ENCODE measurements at places on chromosomes 2 and 18. TPM values are rescaled to one million over a fixed set of nuclear protein-coding genes. Genes with fewer than 3 reads are reported as not detected.

GRCh38 chr18:49742316-49743116 is 70.8 kb downstream of the ACAA2 start:
- no peak for DNase-seq

Gene MC5R
- total RNA-seq = not detected

Gene SIX2
- total RNA-seq = not detected

DNA sequence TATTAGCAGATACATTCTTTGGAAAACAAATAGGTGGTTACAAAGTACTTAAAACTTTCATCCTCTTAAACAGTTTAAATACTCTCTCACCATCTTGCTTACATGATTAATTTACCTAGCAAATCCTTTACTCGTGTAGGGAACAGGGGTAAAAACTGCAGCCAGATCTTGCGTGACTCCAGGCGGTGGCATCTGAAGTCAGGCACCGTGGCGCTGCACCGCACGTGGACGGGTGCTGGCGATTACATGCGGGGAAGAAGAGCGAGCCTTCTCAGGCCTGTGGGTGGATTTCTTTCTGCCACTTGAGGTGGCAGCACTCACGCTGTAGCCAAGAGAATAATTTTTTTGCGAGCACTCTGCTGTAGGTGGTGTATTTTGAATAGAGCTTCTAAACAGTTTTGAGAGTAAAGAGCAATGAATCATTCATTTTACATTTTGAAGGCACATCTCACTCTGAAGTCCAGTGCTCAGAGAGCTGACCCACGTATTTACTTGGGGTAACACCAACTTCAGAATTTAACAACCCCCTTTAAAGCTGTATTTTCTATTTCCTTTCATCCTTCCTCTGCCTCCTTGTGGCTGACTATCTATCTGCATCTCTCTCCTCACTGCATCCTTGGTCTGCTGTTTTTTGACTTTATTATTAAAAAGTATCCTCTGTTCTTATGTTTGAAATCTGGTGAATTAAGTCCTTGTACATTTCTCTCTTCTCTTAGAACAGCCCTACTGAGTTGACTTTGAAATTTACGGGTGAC is 68.9 kb downstream of the EPAS1 start:
- no peak for DNase-seq

DNA sequence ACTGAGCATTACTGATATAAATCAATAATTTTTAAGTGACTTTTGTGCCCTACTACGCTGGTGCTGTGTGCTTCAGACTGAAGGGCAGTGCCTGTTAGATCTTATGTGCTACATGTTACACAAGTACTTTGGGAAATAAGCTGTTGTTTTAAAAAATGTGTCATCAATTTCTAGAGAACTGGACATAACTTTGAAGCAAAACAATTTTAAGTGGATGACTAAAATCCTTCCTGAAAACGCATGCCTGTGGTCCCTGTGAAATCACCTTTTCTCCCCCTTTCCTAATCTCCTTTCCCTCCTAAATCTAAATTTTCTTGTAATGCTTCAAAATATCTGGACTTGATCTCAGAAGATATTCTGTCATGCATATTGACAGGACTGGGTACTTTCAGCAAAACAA is 7.1 kb upstream of the IL1RL1 start:
- DNase-seq = no peak

DNA sequence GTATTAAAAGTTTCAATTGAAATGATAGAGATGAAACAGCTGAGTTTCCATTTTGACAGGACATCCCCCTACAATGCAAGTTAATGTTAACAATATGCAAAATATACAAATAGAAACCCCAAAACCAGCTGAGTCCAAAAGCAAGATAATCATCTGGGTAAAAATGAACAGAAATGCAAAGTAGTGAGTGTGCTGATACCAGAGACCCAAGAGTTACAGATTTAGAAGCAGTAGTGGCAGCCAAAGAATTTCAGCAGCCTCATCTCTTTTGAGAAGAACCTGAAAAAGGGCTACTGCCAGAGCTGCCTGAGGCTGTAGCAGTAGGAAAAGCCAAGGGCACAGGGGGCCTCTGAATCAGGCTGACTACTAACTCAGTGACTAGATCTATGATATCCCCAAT is 82.6 kb downstream of the THADA start:
- DNase-seq = no peak

- DNase-seq = no peak
Measured at GRCh38 chr2:158094487-158095092, 7.1 kb upstream of the UPP2 start.

Gene PSMD1
- 105 TPM for total RNA-seq

DNA sequence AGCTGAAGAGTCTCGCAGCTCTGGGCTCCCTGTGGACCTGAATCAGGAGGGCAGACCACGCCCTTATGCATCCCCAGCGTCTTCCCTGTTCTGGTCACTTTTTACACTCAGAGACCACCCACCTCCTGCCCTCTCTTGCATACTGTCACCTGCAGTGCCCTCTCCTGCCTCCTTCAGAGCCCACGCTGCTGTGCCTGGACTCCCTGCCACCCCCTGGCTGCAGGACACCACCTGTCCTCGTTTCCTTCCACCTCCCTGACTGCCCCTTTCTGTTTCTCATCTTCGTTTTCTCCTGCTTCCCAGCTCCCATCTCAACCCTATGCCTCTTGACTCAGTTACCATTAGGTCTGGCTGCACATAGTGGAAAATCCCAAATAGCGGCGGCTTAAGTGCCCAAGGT is 9.2 kb upstream of the INHBB start:
- DNase-seq = no peak

GRCh38 chr18:32081881-32082280 is 9.8 kb upstream of the RNF138 start:
- no peak for DNase-seq

Gene NLRC4
- total RNA-seq = not detected

Gene MSTN
- total RNA-seq = not detected

GRCh38 chr18:2222270-2223185 is 348.8 kb downstream of the METTL4 start:
- no peak for DNase-seq

GRCh38 chr2:128498589-128498988 is 179.9 kb upstream of the HS6ST1 start:
- no peak for DNase-seq

- no peak for DNase-seq
Measured at GRCh38 chr2:106208399-106208798, 14.3 kb upstream of the UXS1 start.

GRCh38 chr2:149561309-149561926 is 26.2 kb downstream of the MMADHC start:
- DNase-seq = peak; percentile 49

DNA sequence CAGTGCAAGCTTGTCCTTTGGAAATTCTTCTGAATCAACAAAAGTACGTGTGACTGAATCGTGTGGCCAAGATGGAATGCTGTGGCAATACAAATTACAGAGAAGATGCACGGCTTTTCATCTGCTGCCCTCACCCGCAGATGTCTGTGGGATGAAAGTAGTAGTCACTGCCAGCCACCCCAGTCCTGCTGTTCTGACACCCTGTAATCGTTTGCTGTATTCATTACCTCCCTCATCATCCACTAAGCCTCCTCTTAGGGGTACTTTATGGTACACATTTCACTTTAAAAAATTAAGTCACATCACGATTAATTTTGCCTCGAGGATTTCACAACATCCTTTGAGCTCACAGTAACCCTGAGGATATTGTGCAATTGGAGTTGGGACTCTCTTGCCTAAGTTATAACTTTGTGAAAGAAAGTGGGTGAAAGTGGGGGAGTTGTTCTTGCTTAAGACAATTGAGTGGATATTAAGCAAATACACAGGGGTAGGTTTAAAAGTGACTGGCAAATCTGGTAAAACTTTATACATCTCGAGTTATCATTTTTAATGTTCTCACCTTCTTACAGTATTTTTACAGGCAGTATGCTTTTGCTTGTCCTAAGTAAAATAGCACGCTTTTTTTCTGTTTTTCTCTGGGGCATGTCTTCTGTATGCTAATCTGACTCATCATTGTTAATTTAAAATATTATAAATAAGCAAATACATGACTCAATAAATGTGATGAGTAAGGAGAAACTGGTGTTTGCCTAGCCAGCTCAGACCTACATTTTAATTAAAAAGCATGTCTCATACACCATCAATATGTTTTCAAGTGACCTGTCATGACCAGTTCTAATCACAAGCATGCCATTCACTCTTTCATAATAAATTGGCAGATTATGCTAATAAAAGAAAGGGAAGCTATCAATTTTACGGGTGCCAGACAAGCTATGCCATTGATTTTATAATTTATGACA is 680.9 kb downstream of the IRS1 start:
- DNase-seq = no peak

GRCh38 chr18:3472681-3473544 is 22.9 kb downstream of the TGIF1 start:
- DNase-seq = no peak

- DNase-seq = no peak
Measured at GRCh38 chr2:85778646-85779379, 25.0 kb downstream of the ATOH8 start.

DNA sequence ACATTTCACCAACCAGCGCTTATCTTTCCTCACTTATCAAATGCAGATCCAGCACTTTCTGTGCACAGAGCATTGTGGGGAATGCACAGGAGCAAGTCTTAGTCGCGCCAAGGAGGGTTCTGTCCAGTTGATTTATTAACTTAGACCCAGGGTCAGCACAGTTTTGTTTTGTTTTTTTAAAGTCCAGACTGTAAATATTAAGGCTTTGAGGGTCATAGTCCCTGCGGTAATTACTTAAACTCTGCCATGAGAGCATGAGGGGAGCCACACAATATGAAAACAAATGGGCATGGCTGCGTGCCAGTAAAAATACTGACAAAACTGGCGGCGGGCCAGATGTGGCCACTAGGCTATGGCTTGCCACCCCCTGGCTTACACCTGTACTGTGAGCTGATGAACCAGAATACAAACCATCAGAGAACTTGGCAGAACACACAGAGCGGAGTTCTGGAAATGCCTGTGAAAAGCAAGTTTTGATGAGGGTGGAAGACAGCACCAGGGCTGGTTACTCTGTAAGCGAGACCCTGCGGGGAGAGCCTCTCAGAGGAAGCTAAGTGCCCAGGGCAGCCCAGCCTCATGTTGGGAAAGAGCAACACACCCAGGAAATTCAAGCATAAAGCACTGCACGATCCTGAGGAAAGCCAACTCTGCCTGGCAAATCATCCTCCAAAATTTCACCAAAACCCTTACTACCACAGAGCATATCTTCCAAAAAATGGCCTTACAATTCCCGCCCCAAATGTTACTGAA is 43.6 kb downstream of the L3MBTL4 start:
- no peak for DNase-seq

DNA sequence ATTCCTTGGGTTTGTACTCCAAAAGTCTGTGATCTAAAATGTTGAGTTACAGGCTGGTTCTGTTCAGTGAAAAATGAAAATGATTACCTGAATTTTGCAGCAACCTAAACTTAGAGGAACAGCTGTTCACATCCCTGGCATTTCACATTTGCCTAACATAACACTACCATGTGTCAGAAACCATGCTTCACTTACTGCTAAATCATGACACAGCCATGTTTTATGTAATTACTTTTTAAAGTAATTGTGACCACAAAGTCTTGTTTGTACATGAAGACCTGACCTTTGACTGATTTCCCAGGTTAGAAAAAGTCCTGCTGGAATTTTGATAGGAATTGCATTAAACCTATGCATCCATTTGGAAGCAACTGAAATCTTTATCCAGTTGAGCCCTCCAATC is 79.1 kb downstream of the FAM168B start:
- DNase-seq = no peak

DNA sequence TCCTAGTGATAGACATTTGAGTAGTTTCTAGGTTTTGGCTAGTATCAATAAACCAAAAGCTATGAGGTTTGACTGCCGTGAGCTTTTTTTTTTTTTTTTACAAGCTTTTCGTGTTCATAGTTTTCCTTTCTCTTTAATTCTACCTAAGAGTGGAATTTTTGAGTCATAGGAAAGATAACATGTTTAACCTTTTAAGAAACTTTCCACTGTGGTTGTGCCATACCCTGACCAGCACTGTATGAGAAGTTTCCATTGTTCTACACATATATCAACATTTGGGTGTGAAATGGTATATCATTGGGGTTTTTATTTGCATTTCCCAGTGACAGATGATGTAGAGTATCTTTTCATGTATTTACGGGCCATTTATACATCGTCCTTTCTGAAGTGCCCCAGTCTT is 31.7 kb downstream of the UBE2F start:
- DNase-seq = no peak

- peak; percentile 2 for DNase-seq
Measured at GRCh38 chr2:102975996-102976975, 214.5 kb downstream of the TMEM182 start.

GRCh38 chr2:173058673-173059072 is 17.0 kb upstream of the MAP3K20 start:
- peak; percentile 27 for DNase-seq

Gene SERPINB2
- not detected for total RNA-seq

DNA sequence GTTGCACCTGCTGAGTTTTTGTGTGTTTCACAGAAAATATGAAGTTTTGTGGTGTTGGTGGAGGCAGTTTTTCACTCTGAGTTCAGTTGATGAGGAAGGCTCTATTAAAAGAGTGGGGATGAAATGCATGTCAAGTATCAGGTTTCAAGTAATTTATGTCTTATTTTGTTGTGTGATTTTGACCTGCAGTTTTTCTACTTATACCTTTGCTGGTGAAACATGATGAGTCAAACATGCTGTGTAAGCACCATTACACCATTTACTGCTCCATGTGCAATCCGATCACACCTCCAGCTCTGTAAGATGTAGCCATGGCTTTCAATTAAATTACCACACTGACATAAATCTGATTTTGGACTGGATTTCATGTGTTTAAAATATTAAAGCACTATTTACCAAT is 174.5 kb upstream of the ZEB2 start:
- DNase-seq = no peak

DNA sequence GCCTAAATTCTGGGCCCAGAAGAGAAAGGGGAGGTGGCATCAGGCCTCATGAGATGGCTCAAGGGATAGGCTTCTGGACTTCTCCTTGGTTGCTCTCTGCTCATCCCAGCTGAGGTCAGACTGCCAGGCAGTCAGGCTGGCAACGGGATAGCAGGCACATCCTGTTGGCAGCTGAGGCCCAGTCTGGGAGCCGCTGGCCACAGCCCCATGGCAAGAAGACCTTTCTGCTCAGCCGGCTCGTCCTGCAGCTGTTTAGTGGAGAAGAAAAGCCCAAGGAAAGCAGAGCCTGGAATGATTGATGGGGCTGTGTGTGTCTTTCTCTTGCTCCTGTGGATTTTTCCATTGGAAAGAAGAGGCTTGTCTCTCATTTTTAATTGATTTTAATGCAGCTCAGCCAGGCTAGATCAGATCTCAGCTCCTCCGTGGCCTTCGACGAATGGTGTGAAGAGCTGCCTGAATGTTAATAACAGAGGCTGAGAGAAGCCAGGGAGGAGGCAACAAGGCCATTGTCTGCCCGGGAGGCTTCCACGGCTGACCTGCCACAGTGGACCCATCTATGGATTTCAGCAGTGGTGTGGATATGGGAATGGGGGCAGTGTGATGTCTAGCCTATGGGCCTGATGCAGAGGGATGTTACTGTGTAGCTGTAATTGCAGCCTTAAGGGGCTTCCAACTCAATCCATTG is 99.5 kb downstream of the HS1BP3 start:
- DNase-seq = no peak

DNA sequence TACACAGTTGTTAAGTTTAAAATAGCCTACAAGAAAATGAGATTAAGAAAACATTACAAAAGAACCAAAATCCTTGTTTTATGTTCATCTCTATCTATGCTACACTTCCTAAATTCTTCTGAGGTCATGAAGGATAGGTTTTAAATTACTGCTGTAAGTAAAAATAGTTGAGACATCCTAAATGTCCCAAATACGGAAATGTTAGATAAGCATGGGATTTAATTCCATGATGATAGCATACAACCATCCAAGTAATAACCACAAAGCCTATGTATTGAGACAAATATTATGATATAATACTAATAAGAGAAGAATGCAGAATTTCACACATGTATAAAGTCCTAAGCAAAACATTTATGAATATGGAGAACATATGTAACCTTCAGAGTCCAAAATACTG is 34.1 kb downstream of the PIEZO2 start:
- no peak for DNase-seq

Gene AFF3
- total RNA-seq = 131 TPM
